ENCODE measurements at places on chromosomes 1 and 21. TPM values are rescaled to one million over a fixed set of nuclear protein-coding genes. Genes with fewer than 3 reads are reported as not detected.

- H3K36me3 ChIP-seq: no peaks in the 10 kb centered on the region
- no peak for DNase-seq
- H3K4me1 ChIP-seq: no peaks in the 10 kb centered on the region
- no peak overlapping the region for H3K27ac ChIP-seq
- H3K27me3 ChIP-seq: peaks cover 6% of the 10 kb centered on the region
- no peak overlapping the region for H3K4me3 ChIP-seq
These were observed 20.6 kb downstream of the SLC30A10 start for GRCh38 chr1:219907772-219908070.

- peak; percentile 44 for DNase-seq
- peaks cover 9% of the 10 kb centered on the region for H3K36me3 ChIP-seq
- peaks cover 2% of the 10 kb centered on the region for H3K27me3 ChIP-seq
- H3K4me1 ChIP-seq: peaks cover 57% of the 10 kb centered on the region
- peak overlapping the region; percentile 83 for H3K27ac ChIP-seq
These were observed 14.3 kb downstream of the GPR137B start for GRCh38 chr1:236156512-236157208.

- H3K27me3 ChIP-seq: no peaks in the 10 kb centered on the region
- no peak overlapping the region for H3K27ac ChIP-seq
These were observed 441.6 kb downstream of the OMA1 start for GRCh38 chr1:58104960-58105359.

RNU1-1 gene
- total RNA-seq: 3,526 TPM

- H3K4me1 ChIP-seq: no peaks in the 10 kb centered on the region
- DNase-seq: no peak
- H3K27me3 ChIP-seq: no peaks in the 10 kb centered on the region
- no peak overlapping the region for H3K27ac ChIP-seq
- no peak overlapping the region for H3K4me3 ChIP-seq
These were observed 35.5 kb upstream of the SCYL3 start for GRCh38 chr1:169929210-169929526.

- H3K27me3 ChIP-seq: no peaks in the 10 kb centered on the region
- no peak overlapping the region for H3K4me3 ChIP-seq
- no peak overlapping the region for H3K27ac ChIP-seq
- H3K36me3 ChIP-seq: no peaks in the 10 kb centered on the region
These were observed 423.0 kb downstream of the RPS6KC1 start for GRCh38 chr1:213474054-213474453.

KIAA1614 gene
- 0.38 TPM for total RNA-seq

- no peak overlapping the region for H3K27ac ChIP-seq
- H3K27me3 ChIP-seq: peaks cover 8% of the 10 kb centered on the region
- H3K4me1 ChIP-seq: no peaks in the 10 kb centered on the region
- H3K4me3 ChIP-seq: no peak overlapping the region
- no peak for DNase-seq
These were observed 93.8 kb downstream of the RIPK4 start for GRCh38 chr21:41673071-41673470.

C1orf210 gene
- not detected for total RNA-seq

DNA sequence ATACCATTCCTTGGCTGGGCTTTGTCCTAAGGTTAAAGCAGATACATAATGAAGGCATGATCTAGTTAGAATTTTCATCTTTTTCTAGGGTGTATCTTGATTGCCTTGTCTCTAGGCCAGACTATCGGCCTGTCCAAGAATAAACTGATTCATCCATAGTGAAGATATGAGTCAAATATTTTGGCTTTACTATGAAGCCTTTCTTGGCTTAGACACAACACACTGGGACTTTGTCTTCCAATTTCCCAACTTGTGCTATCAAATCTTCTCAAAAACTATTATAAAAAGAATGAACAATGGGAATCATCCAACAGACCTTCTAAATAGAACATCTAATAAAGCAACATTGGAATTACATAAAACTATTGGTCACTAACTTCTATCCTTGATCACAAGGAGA is 64.8 kb downstream of the WARS2 start:
- DNase-seq: no peak
- H3K4me3 ChIP-seq: no peak overlapping the region
- no peak overlapping the region for H3K27ac ChIP-seq
- H3K4me1 ChIP-seq: no peaks in the 10 kb centered on the region
- peaks cover 45% of the 10 kb centered on the region for H3K36me3 ChIP-seq

GRCh38 chr1:231396643-231397042 is 25.4 kb downstream of the EGLN1 start:
- DNase-seq: no peak
- no peak overlapping the region for H3K27ac ChIP-seq
- peaks cover 9% of the 10 kb centered on the region for H3K36me3 ChIP-seq
- peaks cover 52% of the 10 kb centered on the region for H3K4me1 ChIP-seq
- H3K27me3 ChIP-seq: no peaks in the 10 kb centered on the region
- H3K4me3 ChIP-seq: no peak overlapping the region

DNA sequence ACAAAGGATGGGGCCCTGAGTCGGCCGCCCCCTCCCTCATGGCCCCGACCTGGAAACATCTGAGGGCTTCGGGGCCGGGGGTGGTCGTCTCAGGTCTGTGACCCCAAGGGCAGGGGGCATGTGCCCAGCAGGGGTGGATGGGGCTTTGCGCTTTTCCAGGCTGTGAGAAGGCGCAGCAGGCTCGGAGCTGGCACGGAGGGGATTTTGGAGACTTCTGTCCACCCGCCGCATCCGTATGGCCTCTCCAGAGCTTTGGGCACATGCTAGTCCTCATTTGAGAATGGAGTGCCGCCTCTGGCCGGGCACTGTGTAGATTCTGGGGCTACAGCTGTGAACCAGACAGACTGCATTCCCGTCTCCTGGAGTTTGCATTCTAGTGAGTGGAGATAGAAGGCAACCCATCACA is 66.1 kb upstream of the WNT4 start:
- H3K27me3 ChIP-seq: peaks cover 52% of the 10 kb centered on the region
- no peak for DNase-seq
- H3K4me1 ChIP-seq: no peaks in the 10 kb centered on the region
- no peak overlapping the region for H3K27ac ChIP-seq

DNA sequence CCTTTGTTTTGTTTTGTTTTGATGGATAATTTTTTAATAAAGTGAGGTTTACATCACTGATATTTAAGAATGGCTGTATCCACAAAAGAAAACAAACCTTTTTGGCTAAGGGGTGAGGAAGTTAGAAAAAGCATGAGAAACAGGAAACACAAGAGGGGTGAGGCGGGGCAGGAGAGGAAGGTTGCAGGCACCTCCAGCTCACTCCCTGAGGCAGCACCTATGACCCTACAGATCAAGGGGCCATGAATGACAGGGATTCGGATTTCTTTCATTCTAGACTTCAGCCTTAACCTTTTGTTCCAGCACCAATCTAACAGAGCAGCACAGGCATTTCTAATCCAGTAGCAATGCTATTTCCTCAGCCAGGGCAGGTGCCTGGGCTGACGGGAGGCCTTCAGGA is 4.4 kb downstream of the CLCA4 start:
- no peaks in the 10 kb centered on the region for H3K27me3 ChIP-seq
- H3K27ac ChIP-seq: no peak overlapping the region
- no peak for DNase-seq

TMCO1 gene
- total RNA-seq: 43.0 TPM

- H3K27me3 ChIP-seq: no peaks in the 10 kb centered on the region
- peaks cover 5% of the 10 kb centered on the region for H3K4me1 ChIP-seq
- peaks cover 49% of the 10 kb centered on the region for H3K36me3 ChIP-seq
- no peak overlapping the region for H3K4me3 ChIP-seq
- DNase-seq: no peak
- H3K27ac ChIP-seq: no peak overlapping the region
These were observed 15.0 kb downstream of the DHCR24 start for GRCh38 chr1:54872036-54872331.

NOS1AP gene
- total RNA-seq: not detected

NEXN gene
- 0.73 TPM for total RNA-seq

- no peak for DNase-seq
- peaks cover 56% of the 10 kb centered on the region for H3K36me3 ChIP-seq
- H3K4me1 ChIP-seq: peaks cover 72% of the 10 kb centered on the region
- peak overlapping the region; percentile 46 for H3K27ac ChIP-seq
- no peaks in the 10 kb centered on the region for H3K27me3 ChIP-seq
- H3K4me3 ChIP-seq: no peak overlapping the region
These were observed 9.6 kb downstream of the TAGLN2 start for GRCh38 chr1:159915571-159916241.

PRRX1 gene
- total RNA-seq: not detected

- no peak overlapping the region for H3K4me3 ChIP-seq
- no peak for DNase-seq
- H3K4me1 ChIP-seq: no peaks in the 10 kb centered on the region
- no peak overlapping the region for H3K27ac ChIP-seq
These were observed 27.8 kb downstream of the TMPRSS2 start for GRCh38 chr21:41480086-41480690.

DNA sequence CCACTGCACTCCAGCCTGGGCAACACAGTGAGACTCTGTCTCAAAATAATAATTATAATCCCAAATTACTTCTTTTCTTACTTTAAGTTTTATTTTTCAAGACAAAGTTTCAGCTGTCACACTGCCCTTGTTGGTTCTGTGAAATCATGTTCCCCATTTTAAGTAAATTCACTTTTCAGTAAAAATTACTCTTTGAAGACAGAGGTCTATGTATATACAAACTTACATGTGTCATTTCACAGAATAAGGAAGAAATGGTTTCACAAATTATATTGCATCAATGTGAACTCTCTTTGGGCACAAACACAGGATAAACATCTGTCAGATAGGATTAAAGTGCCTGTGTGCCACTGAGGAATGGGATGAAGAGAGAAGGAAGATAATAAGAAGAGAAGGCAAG is 33.1 kb upstream of the ETS2 start:
- no peak overlapping the region for H3K27ac ChIP-seq
- H3K4me3 ChIP-seq: no peak overlapping the region
- no peak for DNase-seq
- H3K27me3 ChIP-seq: peaks cover 55% of the 10 kb centered on the region
- no peaks in the 10 kb centered on the region for H3K36me3 ChIP-seq
- peaks cover 34% of the 10 kb centered on the region for H3K4me1 ChIP-seq

SLFNL1 gene
- total RNA-seq: 0.47 TPM

CYP4Z1 gene
- not detected for total RNA-seq

Measured in activated B cell treated with CpG ODN at 0.5 μM for 24 hours (primary cell).